ENCODE measurements at places on chromosomes 13 and 19. TPM values are rescaled to one million over a fixed set of nuclear protein-coding genes. Genes with fewer than 3 reads are reported as not detected.

DCAF15 gene
- 15.1 TPM for polyA plus RNA-seq

INSR gene
- polyA plus RNA-seq, result 1.9 TPM

DNA sequence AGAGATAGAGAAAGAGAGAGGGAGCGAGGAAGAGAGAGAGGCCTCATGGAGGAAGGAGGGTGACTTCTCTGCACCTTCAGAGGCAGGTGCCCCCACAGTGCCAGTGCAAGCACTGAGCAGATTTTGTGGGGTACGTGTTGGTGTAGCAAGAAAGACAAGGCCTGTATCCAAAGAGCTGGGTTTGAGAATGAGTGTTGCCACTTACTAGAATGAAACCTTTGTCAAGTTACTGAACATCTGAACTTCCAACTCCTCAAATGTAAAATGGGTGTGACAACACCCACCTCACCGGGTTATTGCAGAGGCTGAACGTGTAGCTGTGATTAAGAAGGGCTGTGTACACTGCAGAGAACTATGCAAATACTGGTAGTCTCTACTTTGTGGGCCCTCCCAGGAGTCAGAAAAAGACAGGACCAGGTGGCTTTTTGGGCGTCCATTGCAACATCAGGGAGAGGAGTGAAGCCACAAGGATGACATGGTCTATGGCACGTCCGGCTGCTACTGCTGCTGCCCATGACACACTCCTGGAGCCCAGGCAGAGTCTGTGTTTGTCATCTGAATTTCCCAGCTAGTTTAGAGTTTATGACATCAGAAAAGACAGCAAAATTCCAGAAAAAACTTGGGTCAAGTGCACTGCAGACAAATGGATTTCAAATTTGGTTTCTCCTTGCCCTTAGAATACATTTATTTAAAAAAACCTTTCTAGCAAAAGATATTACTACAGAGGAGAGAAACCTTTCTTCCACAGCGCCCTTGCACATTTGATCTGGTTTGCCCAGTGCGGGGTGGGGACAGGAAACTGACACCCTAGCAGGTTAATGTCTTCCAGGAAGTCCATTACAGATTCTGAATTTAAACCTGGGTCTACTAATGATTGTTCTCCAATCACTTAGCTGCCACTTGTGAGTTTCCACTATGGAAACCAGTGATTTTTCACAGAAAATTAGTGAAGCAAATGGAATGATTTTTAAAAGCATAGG is 54.0 kb upstream of the ATP12A start:
- DNase-seq, result no peak

GRCh38 chr13:71156550-71156949 is 710.5 kb downstream of the DACH1 start:
- no peak for DNase-seq

DNA sequence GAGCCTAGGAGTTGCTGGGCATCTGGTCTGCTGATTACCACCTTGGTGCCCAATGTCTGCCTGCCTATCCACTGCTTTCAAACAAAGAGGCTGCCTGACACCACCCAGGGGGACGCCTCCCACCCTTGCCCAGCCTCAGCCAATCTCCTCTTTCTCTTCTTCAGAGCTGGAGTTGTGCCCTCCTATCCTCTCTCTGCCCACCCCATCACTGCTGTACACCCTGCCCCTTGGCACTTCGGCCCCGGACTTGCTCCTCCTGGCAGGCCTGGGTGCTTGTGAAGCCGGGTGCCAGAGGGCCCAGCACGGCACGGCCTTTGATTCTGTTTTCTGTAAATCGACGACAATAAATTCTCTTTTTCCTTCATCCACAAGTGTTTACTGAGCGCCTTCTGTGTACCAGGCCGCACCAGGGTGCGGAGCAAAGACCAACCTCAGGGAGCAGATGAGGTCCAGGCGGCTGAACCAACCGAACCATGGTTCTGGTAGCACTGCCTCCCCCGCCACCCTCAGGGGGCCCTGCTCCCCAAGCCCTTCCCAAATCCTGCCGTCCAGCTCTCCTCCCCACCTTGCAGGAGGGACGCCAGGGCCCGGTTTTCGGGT is 5.0 kb downstream of the RNF225 start:
- no peak for DNase-seq

DNA sequence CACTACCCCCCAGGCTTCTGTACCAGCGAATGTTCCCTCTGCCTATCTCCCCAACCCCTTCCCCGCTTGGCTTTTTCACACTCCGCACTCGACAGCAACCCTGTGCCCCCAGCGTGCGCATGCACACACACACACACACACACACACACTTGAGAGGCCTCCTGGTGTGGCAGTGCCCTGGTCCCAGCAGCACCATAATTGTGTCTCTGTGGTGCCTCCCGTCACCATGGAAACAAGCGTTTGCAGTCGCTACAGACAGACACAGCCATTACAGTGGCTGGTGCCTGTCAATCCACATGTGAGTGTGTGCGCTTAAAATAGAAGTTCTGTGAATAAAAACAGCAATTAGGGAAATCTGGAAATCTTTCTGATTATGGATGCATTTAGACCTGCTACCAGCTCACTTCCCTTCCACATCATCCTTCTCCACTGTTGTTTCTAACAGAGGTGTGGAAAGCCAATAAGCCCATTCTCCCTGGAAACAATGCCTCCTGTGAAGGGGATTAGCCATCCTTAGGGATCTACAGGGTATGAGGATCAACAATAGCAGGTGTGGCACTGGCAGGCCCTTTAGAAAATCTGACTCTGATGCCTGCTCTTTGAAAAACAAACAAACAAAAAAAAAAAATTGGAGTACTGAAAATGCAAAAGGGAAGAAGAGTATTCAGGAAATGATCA is 146.3 kb downstream of the DCLK1 start:
- no peak for DNase-seq

- no peak for DNase-seq
These were observed 66.3 kb downstream of the KDM4B start for GRCh38 chr19:5035105-5035761.

DNA sequence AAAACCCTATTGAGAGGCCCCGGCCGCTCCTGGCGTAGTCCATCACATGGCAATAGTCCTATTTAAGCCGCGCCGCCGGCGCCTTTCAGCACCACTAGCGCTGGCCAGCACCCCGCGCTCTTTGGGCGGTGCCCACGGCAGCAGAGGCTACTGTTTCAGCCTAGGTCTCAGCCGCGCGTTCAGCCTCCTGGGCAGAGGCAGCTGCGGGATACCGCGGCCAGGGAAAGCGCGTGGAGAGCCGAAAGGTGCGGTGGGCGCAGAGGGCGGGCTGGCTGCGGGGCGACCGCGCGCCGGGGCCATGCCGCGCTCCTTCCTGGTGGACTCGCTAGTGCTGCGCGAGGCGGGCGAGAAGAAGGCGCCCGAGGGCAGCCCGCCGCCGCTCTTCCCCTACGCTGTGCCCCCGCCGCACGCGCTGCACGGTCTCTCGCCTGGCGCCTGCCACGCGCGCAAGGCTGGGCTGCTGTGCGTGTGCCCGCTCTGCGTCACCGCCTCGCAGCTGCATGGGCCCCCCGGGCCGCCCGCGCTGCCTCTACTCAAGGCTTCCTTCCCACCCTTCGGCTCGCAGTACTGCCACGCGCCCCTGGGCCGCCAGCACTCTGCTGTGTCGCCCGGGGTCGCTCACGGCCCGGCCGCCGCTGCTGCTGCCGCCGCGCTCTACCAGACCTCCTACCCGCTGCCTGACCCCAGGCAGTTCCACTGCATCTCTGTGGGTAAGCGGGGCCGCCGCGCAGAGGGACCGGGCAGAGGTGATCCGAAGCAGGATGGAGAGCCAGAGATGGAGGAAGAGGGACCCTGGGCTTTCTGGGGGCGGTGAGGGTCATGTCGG is at the start of gene GSX1:
TSS of gene GSX1 (plus strand) at position 91 of the 826 bp plus-strand sequence. CDS start at position 299, 208 bp downstream.
- peak; percentile 13 for DNase-seq

DNA sequence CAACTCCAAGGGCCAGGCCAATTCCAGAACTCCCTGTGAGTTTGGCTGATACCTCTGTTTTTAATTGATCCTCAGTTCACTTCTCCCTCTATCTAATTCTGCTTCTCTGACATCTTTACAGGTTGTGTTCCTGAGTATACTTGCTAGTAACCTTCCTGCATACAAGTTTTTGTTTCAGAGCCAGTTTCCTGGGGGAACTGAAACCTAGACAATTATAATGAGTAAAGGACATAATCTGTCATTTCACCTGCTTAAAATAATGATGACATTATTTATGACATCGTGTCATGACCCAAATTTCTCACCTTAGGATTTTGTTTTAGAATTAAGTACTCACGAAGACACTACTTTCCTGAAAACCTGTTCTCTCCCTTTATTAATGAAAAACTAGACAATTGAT is 12.5 kb upstream of the MYCBP2 start:
- DNase-seq, result no peak

DNA sequence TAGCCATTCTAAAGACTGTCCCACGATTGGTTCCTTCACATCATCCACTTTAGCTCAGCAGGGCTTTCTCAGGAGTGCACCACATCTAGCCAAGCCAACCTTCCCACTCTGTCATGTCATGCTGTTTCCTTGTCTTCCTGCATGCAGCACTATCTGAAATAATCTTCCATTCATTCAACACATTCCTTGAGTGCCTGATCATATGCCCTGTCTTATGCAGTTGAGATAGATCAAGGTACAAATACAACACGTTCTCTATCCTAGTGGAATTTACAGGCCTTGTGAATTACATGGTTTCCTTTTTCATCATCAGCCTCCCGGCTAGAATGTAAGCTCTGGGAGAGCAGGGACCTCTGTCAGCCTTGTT is 6.8 kb upstream of the MRPS31 start:
- no peak for DNase-seq

DNA sequence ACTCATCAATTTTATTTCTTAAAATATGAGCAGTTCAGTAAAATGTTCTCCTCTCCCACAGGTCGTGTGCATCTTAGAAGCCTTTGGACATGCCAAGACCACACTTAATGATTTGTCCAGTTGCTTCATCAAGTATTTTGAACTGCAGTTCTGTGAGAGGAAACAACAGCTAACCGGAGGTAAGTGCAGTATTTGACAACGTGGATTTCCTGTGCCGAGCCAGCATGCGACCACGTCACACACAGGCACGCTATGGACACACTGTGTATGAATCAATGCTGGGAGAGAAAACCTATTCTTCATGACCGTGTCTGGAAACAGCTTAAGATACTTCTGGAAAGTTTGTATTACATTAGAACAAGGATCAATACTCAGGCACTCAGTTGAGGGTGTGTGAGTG is 268.5 kb downstream of the MYO16 start:
- DNase-seq, result no peak

DNA sequence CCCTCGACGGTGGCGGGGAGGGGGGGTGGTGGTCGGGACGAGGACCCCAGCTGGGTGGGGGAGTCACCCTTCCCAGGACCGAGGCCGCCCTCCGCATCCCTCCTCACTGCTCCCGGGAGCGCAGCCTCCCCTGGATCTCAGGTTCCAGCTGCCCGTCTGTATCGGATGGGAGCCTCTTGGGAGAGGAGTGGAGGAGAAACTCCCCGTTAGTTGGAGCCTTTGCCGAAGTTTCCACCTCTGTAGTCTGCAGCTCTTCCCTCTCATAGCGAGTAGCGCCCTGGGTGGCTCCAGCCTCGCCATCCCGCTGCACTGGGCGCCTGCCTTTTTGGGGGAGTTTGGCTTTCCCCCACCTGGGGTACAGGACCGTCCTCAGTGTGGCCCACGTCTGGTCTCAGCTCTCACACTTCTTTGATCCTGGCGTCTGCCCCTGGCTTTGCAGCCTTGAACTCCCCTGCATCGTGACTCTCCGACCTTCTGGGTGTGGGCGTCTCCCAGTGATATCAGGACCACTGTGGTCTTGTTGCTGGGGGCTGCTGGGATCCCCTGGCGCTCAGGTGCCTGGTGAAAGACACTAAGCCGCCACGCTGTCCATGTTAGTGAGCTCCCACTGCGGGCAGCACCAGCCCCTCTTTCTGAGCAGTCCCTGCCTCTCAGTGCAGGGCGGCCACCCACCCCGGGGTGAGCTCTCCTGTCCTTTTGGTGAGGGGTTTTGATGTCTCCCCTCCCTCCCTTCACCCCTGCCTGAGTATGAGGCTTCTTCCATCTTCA is 1.1 kb downstream of the CNOT3 start:
- no peak for DNase-seq

Measured in keratinocyte (primary cell).